ENCODE measurements at places on chromosomes 6 and 20.

- DNase-seq = no peak
Measured at GRCh38 chr6:11009353-11009752, 34.8 kb downstream of the ELOVL2 start.

DNA sequence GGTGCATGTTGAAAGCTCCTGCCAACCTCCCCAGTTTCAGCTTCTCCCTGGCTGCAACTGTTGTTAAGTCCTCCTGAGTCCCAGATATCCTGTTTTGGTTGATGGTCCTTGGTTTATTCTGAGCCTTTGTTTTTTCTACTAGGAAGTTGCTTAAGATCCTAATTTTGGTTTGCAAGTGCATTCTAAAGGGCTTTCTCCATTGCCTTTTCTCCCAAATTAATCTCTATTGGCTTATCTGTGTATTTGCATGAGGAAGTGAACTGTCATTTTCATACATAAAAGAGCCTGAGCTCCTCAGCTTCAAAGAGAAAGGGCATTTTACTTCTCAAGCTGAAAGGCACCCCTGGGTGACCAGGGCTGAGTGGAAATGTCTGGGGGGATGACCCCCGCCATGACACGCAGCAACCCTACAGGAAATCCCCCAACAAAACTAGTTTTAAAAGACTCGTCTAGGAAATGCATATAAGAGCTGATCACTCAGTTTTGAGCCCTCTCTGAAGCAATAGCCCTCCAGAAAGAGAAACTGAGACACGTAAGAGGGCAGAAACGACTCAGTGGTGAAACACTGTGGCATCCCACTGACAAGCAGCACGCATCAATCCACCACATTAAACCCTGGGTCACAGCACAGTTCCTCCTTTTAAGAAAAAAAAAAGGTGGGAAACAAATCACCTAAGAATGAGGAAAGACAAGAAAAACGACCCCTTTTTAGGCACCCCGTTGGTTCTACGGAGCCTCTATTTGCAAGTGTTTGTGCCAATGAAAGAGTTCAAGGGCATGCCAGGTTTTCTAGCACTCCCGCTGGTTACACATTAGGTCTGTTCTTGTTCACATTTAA lies 140.9 kb downstream of the THBS2 start:
- DNase-seq = peak; percentile 38

- DNase-seq = no peak
Measured at GRCh38 chr20:54118220-54119001, 48.0 kb upstream of the BCAS1 start.

- peak; percentile 62 for DNase-seq
Measured at GRCh38 chr6:24974182-24975171, 38.7 kb upstream of the RIPOR2 start.

- no peak for DNase-seq
Measured at GRCh38 chr6:98292810-98293209, 541.6 kb upstream of the POU3F2 start.

- no peak for DNase-seq
Measured at GRCh38 chr6:10266061-10266460, 148.8 kb downstream of the TFAP2A start.

DNA sequence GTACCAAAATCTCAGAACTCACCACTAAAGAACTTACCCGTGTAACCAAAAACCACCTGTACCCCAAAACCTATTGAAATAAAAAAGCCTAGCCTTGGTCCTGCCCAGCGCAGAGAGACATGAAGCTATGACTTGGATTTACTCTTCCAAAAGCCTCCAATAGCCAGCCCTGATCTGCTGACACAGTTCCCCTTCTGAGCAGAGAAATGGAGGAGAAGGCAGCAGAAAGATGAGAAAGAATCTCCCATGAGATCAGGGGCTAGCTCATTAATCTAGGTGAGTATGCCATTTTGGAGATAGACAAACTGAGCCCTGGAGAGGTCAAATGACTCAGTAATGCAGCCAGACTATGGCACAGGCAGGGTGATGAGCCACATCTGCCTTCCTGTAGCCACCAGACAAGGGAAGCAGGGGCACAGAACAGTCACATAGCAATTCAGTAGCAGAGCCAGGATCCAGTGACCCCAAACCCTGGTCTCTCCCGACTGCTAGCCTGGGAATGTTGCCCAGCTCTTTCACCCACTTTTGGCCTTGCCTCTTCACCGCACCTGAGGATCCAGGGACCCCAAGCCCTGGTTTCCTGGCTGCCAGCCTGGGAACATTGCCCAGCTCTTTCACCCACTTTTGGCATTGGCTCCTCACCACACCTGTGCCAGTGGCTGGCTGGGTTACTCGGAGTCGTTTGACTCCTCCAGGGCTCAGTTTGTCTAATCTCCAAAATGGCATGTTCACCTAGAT lies 7.2 kb upstream of the SDCBP2 start:
- DNase-seq = no peak

GRCh38 chr6:89071036-89071435 lies 9.5 kb upstream of the PNRC1 start:
- no peak for DNase-seq

GRCh38 chr20:17189976-17190695 lies 36.7 kb upstream of the PCSK2 start:
- no peak for DNase-seq

DNA sequence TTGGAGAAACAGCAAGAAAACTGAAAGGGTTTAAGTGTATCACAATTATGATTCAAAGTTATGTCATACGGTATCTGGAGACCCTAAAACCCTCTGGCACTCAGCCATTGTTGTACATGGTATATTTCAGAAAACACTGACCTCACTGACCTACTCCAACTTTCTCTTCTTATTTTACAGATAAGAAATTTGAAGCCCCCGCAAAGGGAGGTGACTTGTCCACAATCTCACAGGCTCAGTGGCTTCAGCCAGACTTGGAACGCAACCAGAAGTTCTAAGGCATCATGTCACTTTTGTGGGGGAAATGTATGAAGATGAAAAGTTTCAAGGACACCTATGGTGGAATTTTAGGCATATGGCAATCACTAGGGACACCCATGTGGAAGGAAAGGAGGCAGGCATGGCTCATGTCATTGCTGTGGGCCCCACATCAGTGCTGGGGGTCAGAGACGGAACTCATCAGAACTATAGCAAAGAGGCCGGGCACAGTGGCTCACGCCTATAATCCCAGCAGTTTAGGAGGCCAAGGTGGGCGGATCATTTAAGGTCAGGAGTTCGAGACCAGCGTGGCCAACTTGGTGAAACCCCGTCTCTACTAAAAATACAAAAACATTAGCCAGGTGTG lies 5.2 kb upstream of the TRIB3 start:
- DNase-seq = no peak

GRCh38 chr6:12012558-12013306 lies 620 bp downstream of the HIVEP1 start:
- peak; percentile 87 for DNase-seq

DNA sequence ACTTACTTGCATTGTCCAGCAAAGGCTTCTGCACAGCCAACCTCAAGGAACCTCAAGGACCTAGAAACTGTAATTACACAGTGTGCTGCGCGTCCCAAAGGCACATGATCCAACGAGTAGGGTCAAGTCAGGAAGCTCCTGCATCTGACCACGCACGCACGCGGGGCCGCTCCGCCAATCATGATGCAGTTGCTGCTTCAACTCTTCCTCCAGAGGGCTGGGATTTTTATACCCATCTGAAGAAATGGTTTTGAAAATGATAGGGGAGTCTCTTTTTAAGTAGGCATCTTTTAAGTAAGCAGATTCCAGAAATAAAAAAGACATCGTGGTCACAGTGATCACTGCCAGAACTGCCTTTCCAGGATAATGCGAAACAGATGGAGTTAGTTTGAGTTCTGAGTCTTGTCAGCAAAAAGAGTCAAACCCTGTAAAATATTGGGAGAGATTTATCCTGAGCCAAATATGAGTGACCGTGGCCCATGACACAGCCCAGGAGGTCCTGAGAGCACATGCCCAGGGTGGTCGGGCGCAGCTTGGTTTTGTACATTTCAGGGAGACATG lies 34.0 kb downstream of the KIF25 start:
- no peak for DNase-seq

GRCh38 chr6:92329208-92329847 lies 1090.0 kb downstream of the EPHA7 start:
- DNase-seq = no peak

- DNase-seq = peak; percentile 44
Measured at GRCh38 chr6:110322874-110323242, 35.3 kb downstream of the METTL24 start.

GRCh38 chr6:1217396-1217795 lies 94.5 kb upstream of the FOXQ1 start:
- DNase-seq = no peak

DNA sequence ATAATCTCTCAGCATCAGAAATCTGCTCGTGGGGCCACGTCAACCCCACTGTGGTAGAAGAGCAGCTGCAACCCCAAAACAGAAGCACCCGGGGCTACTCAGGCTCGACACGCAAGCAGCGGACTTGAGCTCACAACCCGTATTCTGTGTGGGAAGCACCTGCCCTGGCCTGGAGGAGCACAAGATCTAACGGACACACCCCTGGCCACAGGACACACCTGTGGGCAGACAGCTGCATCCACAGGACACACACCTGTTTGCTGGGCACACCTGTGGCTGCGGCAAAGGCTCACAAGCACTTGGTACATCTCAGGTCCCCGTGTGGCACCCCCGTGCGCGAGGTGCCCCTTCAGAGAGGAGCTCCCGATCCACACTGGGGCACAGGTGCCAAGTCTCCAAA lies 36.5 kb downstream of the ZBTB46 start:
- no peak for DNase-seq

DNA sequence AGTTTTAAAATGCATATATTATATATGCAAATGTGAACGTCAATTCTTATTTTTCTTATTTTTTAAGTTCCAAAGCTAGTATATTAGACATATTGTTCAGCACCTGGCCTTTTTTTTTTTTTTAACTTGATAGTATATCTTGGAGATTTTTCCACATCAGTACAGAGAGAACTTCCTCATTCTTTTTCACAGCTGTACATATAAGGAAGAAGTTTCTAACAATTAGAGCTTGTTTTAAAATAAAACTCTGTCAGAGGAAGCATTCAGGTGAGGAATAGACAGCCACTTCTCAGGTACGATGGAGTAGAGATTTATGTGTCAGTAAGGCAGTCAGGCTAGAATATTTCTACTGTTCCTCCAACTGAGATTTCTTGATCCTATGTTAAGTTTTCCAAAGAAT lies 233.1 kb upstream of the SUPT3H start:
- DNase-seq = no peak

GRCh38 chr20:42260184-42260583 lies 642.0 kb upstream of the CHD6 start:
- DNase-seq = no peak

DNA sequence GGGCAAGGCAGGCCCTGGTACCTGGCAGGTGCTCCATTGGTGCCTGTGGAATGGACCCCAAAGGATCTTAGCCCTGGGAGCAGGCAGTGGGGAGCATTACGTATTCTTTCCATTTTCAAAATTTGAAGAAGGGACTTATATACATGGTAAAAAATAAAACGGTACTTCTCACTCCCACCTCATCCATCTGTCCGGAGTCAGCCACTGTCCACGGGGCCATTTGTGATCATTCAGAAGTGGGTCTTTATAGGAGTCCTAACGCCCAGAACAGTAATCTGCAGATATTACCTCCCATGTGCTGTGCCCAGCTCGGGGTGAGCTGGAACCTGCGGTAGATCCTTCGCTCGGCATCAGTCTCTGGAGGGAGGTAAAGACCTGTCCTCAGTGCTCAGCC lies 110.4 kb downstream of the SYCP2 start:
- DNase-seq = no peak

- DNase-seq = no peak
Measured at GRCh38 chr6:168393126-168393870, 47.7 kb upstream of the SMOC2 start.

DNA sequence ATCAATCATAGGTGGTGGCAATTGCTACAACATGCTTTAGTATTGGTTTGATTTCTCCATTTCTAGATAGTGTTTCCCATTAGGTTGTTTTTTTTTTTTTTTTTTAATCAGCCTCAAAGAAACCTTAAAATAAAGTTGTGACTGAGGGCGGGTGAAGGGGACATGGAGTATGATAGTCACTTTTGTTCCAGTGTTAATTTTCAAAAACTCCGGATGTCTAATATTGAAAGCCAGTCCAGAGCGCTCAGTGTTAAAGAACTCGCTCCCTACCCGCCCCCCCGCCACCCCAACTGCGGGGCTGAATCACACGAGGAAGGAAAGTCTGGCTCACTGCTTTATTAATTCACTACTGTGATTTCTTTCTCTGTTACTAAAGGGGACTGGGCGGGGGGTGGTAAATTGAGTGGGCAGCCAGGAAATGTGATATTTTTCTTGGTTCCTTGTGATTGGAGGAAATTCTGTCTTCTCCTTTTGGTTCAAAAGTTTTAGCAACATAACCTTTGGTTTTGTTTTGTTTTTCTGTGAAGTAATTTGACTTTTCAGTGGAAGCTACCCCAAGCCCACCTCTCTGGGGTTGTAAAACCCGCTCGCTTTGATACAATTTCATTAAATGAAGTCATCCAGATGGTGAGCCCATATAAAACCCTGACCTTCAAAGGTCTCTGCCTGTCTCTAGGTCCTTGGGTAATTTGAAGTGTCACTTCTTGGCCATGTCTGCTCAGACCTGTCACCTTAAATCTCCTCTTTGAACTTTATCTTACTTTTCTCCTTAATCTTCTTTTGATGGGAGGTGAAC lies 38.0 kb downstream of the TNFAIP3 start:
- DNase-seq = peak; percentile 82

DNA sequence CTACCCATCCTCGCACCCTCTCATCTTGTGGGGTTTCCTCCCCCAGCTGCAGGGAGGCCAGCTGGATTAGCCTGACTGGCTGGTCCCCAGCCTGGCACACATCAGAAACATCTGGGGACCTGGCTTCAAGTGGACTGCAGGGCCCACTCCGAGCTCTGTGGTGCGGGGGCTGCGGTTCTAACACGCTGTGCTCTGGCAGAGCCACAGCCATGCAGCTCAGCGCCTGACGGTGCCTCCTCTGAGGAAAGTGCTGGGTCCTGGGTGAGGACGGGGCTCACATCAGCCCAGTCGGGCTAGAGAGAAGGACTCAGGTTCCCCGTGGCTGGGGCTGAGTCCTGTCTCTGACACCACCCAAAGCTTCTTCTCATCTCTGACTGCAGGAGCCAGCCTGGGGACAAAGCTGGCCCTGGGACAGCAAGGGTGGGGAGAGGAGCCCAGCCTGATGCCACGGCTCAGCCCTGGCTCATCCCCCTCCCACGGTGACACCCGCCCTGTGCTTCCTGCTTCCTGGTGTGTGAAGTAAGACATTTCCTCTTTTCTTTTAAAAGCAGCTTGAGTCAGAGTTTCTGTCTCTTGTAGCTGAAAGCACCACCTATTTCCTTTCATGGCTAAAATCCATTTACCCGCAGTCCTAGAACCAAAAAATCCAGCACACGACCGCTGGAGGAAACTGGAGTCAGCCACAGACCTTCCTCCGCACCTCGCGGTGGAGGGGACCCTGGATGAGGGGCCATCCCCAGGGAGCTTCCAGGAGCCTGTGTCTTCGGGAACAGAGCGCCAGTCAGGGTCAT lies 127.4 kb upstream of the AFDN start:
- peak; percentile 94 for DNase-seq

Measured in inflammatory macrophage treated with lipopolysaccharide for 4 hours (primary cell).